ENCODE measurements at places on chromosomes 13 and 19.

- DNase-seq = no peak
Measured at GRCh38 chr19:38731654-38732301, 12.5 kb downstream of the CAPN12 start.

GRCh38 chr19:50030225-50030624 lies 4.4 kb downstream of the ZNF473 start:
- no peak for DNase-seq

DNA sequence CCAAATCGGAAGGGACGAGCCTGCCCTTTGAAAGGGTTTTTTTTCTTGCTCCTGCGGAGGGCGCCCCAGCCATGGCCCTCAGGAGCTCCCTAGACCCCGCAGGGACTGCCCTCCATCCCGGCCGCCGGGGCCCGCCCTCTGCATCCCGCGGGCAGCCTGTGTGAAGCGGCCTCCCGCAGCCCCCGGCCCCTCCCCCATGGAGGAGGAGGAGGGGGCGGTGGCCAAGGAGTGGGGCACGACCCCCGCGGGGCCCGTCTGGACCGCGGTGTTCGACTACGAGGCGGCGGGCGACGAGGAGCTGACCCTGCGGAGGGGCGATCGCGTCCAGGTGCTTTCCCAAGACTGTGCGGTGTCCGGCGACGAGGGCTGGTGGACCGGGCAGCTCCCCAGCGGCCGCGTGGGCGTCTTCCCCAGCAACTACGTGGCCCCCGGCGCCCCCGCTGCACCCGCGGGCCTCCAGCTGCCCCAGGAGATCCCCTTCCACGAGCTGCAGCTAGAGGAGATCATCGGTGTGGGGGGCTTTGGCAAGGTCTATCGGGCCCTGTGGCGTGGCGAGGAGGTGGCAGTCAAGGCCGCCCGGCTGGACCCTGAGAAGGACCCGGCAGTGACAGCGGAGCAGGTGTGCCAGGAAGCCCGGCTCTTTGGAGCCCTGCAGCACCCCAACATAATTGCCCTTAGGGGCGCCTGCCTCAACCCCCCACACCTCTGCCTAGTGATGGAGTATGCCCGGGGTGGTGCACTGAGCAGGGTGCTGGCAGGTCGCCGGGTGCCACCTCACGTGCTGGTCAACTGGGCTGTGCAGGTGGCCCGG lies 815 bp downstream of the MAP3K10 start:
- DNase-seq = no peak

- no peak for DNase-seq
Measured at GRCh38 chr19:50557009-50557613, 11.1 kb downstream of the LRRC4B start.

DNA sequence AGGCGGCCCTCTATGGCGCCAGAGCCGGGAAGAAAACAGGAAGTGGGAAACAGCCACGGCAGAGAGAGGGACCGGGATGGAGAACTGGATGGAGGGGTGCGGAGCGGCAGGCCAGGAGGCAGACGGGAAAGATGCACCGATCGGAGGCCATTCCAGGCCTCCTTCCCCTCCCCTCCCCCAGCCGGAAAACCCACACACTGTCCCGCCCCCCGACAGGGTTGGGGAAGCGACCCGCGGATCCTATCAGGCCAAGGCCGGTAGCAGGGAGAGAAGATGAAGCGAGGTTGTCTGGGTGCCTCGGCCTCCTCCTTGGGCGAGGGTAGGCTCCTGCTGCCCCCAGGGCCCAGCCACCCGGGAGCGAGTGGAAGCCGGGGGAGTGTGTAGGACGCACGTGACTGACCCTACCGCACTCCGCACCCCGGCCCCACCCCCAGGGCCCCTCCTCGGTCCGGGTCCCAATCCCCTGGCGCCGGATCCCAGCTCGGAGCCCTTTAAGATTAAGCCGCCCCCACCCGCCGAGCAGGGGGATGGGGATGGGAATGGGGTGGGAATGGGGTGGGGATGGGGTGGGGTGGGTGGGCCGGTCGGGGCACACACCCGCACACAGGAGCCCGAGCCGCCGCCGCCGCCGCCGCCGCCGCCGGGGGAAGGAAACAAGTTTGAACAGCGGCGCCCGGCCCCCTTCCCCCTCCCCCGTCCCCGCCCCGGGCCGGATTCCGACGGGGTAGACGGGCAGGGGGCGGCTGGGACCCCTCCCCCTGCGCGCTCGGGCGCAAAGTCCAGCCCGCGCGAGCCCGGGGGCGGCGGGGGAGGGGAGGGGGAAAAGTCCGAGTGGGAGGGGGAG lies 1.5 kb downstream of the ERF start:
- DNase-seq = peak; percentile 58

- no peak for DNase-seq
Measured at GRCh38 chr19:588093-588740, 1.5 kb upstream of the HCN2 start.

GRCh38 chr19:13784731-13785452 lies 10.4 kb upstream of the ZSWIM4 start:
- DNase-seq = peak; percentile 58

- no peak for DNase-seq
Measured at GRCh38 chr13:39377699-39378098, 225.3 kb downstream of the LHFPL6 start.

- peak; percentile 24 for DNase-seq
Measured at GRCh38 chr19:42422901-42423461, 4.2 kb downstream of the LIPE start.

DNA sequence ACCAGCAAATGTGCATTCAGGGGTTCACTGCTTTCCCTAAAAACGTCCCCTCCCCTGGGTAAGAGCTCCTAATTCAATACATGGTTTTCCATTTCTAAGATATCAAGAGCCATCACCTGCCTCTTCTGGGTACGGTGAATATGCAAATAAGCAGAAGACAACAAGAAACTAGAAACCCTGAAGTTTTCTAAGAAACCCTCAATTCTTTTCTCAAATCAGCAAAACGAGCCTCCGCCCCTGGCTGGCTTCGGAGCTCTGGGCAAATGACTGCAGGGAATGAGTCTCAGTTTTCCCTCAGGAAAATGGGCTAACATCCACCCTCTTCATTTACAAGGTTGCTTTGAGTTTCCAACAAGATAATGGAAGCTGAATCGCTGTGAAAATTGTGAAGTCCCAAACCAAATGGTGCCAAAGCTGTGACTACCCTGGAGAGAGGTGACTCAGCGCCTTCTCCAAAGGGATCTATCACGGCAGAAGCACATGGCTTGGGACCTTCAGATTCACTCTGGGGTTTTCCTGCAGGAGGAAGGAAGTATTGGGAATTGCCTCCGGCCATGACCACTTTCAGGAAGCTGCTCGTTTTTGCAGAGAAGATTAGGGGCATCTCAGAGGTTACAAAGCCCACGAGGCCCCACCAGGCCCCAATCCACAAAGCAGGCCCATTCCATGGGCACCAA lies 26.6 kb downstream of the KLF2 start:
- no peak for DNase-seq

Data from stimulated activated CD4-positive, alpha-beta T cell treated with anti-CD3 and anti-CD28 coated beads, TNF-alpha, amount 100 ng/mL, for 4 hours (primary cell).